Urothelium cell line (cell line): ENCODE measurements at places on chromosomes 6 and 20.

DNA sequence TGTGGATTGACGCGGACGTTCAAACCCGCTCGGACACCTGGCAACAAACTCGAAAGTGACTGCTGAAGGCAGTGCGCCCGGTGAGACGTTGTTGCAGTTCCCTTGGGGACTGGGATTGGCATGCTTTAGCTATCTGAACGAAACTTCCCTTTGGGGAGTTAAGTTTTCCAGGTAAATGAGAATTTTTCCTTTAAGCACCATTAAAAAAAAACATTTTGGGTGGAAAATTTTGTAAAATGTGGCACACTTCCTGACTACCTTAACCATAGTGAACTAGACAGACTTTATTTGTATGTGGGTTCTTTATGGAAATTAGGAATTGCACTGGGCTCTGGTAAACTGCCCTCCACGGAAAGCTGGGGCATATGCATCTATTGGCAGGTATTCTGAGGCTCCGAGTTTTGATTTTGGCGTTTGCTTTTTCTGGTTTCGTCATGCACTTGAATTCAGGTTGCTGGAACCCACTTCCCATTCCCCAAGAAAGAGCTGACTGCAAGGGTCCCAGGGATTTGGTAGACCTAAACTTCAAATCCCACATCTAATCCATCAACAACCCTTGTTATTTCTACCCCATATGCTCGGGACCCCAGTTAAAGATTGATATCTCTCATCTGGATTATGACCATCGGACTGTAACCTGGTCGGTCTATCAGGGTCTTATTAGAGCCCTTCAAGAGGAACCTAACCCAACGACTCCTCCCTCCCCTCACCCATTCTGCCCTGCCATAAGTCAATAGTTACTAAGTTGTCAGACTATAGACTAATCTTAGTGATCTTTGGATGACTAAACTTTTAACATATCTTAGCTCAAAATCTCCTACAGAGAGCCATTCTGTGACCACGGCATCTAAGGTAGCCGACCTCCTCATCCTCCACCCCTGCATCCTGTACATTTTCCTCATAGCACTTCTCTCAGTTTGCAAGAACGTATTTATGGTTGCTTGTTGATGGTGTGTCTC lies 800 bp upstream of the DYNLT1 start:
- DNase-seq = no peak

DNA sequence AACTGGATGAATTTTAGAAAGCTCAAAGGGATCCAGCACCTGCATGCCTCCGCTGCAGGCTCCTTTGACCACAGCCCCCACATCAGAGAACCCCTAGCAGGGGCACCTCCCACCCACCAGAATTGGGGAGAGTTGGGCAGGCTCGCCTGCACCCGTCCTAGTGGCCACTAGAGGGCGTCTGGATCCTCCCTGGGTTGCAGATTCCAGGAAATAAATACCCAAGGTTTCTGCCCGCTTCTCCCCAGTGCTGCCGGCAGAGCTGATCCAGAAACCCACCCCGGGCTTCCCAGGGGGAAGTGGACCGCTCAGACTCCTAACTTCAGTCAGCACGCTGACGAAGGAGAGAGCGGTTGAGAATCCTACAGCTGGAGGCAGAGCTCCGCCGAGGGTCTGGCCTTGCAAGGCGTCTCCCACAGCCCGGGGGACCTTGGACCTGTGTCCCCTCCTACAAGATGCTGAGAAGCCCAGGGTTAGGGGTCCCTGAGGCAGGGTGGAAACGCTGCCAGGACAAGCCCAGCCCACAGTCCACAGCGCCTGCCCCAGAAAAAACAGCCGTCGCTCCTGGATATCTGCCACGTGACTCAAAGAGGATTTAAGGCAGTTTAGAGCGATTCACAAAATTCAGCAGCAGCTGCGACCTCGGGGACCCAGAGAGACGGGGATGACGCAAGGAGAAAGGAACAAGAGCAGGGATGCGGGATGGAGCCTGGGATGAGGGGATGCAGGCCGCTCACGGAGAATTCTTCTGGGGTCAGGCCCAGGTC lies 32.6 kb upstream of the PHACTR3 start:
- peak; percentile 93 for DNase-seq

- DNase-seq = no peak
These were observed 1285.5 kb upstream of the GJE1 start for GRCh38 chr6:140847262-140847645.

DNA sequence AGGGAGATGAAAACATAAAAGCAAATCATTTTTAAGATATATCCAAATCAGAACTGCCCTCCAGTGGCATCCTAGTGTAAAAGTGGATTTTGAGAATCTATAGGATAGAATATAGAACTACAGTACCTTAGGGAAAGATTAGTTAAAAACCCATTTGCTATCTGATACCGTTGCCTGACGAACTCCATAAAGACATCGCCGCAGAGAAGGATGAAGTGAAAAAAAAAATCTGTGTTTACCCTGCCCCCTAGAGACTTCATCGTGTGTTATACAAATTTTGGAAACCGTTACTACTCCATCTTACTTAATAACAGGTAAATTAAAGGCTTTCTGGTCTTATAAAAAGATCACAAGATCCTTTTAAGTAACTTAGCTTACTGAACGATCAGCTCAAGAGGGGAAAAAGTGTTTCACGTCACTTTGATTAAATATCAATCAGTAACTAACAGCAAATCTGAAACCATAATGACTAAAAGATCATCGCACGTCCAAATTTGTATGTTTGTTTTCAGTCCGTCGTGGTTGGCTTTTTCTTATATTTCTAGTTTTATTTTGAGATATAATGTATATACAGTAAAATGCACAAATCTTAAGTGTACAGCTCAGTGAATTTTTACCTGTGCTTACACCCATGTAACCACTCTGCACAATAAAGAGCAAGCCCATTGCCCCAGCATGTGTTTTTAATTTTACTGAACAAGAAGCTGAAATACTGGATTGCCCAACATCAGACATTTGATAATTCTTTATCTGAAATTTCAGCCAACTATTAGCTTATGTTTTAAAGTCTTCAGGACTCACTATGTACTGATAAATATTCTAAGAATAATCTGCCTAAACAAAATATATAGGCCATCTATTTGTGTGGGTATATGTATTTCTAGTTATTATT lies 881 bp upstream of the MCM3 start:
- DNase-seq = no peak

DNA sequence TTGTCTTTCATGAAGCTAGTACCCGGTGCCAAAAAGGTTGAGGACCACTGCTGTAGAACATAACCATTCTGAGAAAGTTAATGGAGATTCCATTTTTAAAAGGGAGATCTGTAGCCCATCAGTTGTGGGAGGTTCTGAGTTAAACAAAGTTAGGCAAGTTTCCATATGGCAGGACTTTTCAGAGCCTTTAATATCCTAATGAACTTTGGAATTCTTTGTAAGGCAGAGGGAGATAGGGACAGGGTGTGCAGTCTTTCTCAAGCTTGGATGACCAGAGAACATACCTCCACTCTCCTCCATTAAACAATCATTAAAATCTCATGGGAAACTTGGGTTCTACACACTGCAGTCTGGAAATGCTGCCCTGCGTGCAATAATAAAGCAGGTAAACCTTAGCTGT lies 14.8 kb downstream of the ADGRF4 start:
- no peak for DNase-seq

GRCh38 chr20:46559685-46560440 lies 9.4 kb upstream of the OCSTAMP start:
- DNase-seq = no peak

DNA sequence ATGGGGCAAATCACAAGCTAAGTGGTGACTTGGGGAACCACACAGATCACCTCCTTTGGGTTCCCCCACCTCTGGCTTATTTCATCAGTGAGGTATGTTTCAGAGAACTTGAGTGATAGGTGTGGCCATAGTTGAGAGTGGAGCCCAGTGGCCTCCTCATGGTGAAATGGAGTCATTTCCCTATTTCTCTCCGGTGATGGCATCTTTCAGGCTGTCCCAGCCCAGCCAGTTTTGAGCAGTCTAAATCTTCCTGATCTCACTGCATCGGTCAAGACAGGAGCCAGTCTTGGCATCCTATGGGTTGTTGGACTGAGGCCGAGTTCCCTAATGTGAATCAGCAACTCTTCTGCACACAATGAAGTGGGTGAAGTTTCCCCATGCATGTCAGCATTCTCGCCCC lies 132.4 kb downstream of the EYA2 start:
- no peak for DNase-seq

GRCh38 chr20:50920997-50921396 lies 10.2 kb downstream of the ADNP start:
- DNase-seq = no peak

- no peak for DNase-seq
These were observed 47.6 kb upstream of the ADGRF4 start for GRCh38 chr6:47650553-47651432.

DNA sequence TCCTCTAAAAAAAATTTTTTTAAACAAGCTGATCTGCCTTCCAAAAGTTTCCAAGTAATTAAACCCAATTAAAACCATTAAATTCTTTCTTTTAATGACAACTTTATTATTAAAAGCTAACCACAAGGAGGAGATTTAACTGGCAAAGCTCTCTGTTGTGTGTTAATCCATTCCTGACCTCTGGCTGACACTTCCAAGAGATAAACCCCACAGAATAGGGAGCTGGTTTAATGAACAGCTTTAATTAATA lies 230.8 kb downstream of the EYA2 start:
- DNase-seq = no peak

GRCh38 chr6:49050584-49050983 lies 412.5 kb downstream of the MMUT start:
- no peak for DNase-seq

DNA sequence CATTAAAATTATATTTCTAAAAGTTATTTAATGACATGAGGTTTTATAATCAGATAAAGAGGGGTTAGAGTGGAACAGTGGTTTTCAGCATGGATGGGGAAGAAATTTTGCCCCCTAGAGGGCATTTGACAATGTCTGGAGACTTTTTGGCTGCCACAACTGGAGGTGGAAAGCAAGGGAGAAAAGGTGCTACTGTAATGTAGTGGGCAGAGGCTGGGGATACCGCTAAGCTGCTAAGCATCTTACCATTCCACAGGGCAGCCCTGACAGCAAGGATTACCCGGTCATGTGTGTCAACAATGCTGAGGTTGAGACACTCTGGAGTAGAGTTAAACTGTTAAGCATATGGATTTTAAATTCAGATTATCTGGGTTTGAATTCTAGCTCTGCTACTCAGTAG lies 52.9 kb upstream of the FABP7 start:
- DNase-seq = peak; percentile 13

- DNase-seq = no peak
These were observed 49.7 kb downstream of the NOL4L start for GRCh38 chr20:32535316-32535952.

- no peak for DNase-seq
These were observed 42.6 kb upstream of the SUPT3H start for GRCh38 chr6:45420083-45420908.

DNA sequence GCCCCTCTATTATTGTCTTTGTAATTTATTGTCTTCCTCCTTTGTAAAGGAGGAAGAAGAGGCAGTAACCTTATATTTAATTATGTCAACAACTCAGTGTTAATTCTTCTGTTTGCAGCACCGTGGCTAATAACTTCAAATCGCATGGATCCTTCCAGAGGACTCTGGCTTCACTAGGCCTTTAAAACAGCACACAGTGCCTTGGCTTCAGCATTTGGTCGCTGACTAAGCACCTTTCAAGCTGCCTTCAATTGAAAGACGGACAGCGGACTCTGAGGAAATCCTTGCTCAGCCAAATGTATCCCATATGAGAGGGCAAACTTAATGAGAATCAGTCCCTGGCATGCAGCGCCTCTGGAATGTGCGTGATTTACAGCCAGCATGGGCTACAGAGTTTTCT lies 64.2 kb downstream of the SGK1 start:
- DNase-seq = no peak
